ENCODE measurements at places on chromosomes 16 and 17.

DNA sequence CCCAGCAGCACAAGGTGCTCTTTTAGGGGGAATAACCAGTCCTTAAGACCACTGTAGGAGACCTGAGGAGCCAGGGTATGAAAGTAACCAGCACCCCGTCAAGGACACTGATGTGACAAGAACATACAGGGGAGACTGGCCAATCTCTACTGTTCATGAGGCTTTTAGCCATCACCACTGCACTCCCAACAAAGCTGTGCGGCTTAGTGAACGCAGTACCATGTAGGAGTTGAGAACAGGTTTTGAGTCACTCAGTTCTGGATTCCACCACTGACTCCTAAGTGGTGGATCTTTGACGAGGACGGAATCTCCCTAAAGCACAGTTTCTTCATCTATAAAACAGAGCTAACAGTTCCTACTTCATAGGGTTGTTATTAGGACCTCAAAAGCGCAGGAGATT lies 26.8 kb downstream of the COG4 start:
- no peak for DNase-seq

DNA sequence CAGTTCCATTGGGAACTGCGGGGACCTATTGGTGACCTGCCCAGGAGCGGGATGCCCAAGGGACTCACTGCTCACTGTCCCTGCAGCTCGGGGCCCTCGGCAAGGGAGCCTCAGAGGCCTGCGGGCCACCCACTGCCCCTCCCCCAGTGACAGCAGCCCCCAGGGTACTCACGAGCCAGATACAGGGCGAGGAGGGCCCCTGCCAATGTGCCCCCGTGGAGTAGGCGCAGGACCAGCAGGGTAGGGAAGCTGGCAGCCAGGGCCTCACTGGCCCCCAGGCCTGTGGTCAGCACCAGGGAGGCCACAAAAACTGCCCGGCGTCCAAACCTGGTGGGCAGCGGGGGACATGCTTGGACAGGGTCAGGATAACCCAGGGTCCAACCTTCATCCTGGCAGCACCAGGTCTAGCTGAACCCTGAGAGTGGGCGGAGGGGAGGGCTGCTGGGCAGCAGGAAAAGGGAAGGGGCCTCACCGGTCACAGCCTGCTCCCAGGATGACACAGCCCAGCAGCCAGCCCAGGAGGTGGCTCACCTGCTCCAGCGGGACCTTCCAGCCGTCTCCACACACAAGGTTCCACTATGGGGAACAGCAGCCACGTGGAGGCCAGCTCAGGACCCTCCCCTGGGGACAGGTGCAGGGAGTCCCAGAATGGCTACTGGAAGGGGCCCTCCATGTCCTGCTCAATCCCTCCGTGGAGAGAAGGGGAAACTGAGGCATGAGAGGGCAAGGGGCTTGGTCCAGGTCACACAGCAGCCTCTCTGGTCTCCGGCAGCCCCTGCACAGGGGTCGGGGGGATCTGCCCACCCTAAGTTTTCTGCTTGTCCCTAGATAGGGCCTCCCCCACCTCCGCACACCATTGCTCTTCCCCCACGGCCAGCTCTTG lies 855 bp downstream of the SLC22A31 start:
- DNase-seq: no peak

DNA sequence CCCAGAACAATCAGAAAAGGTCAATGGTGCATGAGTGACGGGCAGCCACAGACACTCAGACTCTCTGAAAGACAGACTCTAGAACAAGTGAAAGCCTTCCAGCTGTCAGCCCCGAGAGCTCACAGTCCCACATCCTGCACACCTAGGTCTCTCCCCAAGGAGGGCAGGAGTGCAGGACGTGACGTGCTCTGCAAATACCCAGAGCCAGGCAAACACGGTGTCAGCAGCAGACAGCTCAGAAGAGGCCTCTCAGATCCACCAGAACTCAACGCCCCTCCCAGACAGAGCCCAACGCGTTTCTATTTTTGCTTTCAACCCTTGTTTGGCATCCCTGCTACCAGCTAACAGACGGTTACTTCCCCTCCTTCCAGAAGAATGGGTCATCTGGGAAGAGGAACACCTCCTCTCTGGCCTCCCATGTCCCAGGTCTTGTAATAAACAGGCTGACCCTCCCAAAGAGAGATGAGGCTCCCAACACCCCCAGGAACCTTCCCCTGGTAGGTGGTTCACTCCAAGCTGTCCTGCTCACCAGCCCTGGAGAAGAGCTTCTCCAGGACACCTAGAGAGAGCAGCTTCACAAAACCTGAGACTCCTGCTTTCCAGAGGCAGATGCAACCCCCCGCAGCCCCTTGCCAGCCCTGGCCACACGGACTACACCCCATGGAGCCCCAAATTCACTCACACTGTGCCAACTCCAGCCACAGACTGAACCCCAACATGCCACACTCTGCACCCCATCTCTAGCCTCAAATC lies 7.6 kb downstream of the PITPNM3 start:
- DNase-seq: no peak

GRCh38 chr16:12201216-12201615 lies 224.7 kb downstream of the SNX29 start:
- no peak for DNase-seq

- DNase-seq: no peak
These were observed 379.8 kb downstream of the UTP18 start for GRCh38 chr17:51640108-51640622.

GRCh38 chr16:51898872-51899271 lies 648.1 kb downstream of the TOX3 start:
- DNase-seq: no peak

- no peak for DNase-seq
These were observed 3.0 kb upstream of the CCR7 start for GRCh38 chr17:40568074-40568836.

DNA sequence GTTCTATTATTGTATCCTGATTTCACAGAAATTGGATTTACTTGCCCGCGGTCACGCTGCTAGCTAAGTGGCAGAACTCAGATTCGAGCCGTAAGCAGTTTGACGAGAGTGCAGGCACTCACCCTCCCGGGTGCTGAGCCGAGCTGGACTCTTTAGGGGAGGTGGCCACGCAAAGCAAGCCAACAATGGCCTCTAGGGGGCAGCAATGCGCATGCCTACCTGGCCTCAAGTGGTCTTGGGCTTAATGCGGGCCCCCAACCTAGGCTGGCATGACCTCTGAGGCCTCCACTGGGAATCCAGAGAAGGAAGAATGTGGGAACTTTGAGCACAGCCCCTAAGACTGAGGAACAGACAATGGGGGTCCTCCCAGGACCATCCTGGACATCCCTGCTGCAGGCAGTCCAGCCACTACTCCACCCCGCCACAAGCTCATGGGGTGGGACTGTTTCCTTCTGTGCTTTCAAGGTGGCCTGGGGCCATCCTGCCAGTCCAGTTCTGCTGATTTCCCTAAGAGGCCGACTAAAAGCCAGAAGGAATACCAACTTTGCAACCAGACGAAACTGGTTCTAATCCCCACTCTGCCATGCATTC lies 276.5 kb downstream of the XYLT1 start:
- no peak for DNase-seq

DNA sequence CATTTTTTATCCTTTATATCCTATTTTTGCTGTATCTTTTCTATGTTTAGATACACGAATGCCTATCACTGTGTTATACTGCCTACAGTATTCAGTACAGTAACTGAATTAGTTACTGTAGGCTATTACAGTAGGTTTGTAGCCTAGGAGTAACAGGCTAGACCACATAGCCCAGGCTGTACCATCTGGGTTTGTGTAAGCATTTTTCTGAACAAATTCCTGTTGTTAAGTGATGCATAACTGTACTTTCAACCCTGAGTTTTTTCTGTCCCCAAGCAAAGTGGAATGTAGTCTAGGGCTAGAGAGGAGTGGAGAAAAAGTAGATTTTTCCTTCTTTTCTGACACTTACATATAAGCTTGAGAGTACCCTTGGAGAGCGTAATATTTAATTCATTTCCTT lies 282.1 kb downstream of the HS3ST3B1 start:
- DNase-seq: no peak

DNA sequence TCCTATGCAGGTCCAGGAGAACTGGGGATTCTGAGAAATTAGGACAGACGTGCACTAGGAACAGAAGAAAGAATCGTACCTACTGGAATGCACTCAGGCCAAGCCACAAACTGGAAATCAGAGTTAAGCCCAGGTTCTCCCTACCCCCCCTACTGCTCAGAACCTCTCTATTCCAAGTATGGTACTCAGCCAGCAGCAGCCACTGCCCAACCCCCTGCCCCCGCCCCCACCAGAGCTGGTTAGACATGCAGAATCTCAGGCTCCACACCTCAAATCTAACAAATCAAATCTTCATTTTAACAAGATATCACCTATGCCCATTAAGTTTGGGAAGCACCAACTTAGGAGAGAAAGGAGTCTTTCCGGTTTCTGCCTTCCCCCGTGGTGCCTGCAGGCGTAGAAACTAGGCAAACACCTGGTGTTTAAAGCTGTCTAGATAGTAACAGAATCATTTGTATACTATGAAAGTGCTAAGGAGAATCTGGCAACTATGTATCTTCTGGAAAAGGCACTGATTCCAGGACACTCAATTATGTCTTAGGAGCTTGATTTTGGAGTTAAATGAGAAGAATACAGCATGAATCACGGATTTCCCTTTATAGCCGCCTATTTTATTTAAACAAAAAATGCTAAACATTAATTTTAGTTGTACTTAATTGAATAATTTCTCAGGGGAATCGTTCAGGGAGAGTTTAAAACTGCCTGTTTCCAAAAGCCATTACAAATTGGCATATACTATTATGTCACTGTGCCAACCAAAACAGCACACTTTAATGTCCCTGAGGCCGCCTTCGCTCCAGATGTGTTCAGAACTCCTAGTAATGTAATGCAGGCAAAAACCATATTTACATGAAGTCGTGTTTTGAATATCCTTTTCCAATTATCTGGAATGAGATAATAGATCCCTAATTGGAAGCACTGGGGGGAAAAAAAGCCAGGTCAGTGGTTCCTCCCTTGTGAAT lies 166.5 kb downstream of the STX8 start:
- no peak for DNase-seq

- DNase-seq: no peak
These were observed 8.9 kb downstream of the TLE7 start for GRCh38 chr16:71432906-71433305.
